A549 (cell line): ENCODE measurements at places on chromosomes 3 and 15. TPM values are rescaled to one million over a fixed set of nuclear protein-coding genes. Genes with fewer than 3 reads are reported as not detected.

DNA sequence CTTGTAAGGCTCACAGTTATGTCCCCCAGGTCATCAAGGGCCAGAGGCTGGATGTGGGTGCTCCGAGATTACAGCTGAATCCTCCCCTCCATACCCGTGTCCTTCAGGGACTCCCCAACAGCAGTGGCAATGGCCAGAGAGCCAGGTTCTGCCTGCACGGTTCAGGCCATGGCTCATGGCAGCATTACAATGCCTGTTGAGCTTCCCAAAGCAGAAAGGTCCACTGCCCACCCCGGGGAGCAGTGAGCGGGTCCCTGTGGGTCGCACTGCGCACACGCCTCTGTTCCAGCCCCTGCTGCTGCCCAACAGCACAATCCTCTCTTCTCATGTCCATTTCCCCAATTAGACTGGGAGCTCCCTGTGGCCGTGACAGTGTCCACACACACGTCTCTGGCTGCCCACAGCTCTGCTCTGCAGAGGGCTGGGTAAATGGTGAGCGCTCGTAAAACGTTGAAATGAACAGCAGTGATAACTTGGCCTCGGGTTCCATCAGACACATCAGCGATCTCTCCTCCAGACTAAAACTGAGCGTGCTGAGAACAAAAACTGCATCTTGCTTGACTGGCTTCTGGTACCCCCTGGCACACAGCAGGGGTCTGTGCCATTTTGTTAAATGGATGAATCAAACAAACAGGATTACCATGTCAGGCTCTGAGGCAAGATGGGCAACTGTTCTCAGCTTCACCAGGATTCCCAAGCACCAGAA is 80.4 kb downstream of the VGLL4 start:
- DNase-seq = no peak

SYNPR gene
- polyA plus RNA-seq = not detected in 3 replicates

DNA sequence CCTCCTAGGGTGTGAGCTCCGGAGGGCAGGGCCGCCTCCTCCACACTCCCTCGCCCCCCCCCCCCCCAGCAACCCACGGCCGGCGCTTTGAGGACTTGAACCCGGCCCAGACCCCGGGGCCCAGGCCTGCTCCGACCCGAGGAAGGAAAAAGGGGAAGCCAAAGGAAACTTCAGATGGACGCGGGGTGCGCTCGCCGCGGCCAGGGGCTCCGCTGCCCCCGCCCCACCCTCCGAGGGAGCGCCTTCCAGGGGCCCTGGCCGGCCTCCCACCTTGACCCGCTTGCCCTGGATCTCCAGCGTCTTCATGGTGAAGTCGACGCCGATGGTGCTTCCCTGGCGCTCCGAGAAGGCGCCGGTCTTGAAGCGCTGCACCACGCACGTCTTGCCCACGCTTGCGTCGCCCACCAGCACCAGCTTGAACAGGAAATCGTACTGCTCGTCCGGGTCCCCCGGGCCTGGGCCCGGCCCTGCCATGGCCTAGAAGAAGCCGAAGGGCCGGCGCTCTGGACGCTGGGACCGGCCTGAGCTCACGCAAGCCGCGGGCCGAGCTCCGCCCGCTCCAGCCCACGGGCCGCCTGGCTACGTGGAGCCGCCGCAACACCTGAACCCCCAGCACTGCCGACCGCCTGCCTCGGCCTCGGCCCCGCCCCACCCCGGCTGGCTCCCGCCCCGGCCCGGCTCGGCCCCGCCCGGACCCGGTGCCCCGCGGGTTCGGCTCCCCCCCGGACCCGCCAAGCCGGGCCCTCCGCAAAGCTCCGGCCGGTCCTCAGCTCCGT is 400 bp downstream of the RAB43 start:
- DNase-seq = no peak

- peak; percentile 43 for DNase-seq
Observed at GRCh38 chr3:111803123-111803593, 55.9 kb upstream of the PHLDB2 start.

CKMT1B gene
- 1.9 to 4.1 TPM (median 2.6 TPM) in 3 replicates for polyA plus RNA-seq

DNA sequence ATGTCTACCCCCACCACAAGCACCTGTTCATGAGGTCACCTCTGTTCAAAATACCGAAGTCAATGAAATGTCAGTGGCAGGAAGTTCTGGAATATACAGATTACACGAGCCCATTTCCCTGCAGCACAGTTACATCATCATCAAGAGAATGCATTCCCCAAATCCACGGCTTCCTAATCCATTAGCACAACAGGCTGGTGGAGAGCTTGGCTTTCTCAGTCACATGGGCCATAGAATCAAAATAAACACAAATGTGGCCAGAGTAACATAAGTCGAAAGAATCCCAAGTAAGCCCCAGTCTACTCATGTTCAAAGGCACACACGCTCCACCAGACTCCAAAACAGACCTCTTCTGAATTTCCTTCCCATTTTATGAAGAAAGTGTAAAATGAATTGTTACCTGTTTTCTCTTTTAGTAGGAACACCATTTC is 419.3 kb downstream of the MAGI1 start:
- DNase-seq = no peak

- no peak for DNase-seq
Observed at GRCh38 chr15:85026304-85027032, 44.8 kb downstream of the PDE8A start.

- no peak for DNase-seq
Observed at GRCh38 chr15:85495096-85495495, 114.7 kb downstream of the AKAP13 start.

DNA sequence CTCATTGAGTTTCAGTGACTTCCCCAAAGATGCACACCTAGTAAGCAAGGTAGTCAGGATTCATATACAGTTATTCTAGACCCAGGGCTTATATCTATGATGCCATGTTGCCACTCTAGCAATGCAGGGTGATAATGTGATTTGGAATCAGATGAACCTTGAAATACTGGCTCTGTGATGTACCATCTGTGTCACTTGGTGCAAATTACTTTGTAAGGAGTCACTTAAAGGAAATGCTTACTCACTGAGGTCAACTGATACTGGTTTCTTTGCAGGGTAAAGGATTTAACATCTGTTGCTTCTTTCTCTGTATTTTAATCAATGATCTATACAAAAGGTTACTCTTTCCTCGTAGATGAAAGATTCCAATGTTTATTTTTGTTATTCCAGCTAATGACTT is 10.8 kb downstream of the ASB14 start:
- DNase-seq = no peak

TERB2 gene
- polyA plus RNA-seq = not detected in 3 replicates

FRG2C gene
- polyA plus RNA-seq = not detected in 3 replicates

OGG1 gene
- 17.2 to 20.0 TPM (median 18.1 TPM) in 3 replicates for polyA plus RNA-seq

DNA sequence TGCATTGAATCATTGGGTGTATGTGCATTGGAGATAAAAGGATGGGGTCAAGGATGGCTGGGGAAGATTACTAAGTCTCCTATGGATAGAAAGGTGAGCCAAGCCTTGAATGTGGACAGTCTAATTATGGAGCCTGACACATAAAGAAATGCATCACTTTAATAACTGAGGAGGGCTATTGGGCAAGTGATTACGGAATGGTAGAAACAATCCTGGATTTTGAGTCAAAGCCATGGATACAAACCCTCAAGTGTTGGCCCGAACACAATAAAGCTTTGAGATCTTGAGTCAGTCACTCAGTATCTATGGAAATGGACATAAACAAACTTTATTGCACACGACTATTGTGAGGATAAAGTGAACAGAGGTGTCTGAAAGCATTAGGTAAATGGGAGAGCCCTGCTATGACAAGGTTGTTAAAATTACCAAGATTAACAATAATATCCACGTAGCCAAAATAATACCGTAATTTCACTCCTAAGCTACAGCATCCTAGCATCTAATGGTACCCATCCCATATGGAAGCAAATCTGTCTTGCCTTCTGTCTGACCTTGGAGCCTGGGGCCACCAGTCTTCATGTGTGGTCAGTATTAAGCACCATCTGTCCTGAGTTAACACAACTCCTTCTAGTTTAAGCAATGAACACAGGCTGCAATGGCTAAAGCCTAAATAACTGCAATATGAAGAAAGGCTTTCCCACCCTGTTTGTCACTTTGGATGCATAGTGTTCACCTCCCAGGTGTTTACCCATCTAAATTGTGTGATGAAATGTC is 136.9 kb upstream of the PRICKLE2 start:
- no peak for DNase-seq

DNA sequence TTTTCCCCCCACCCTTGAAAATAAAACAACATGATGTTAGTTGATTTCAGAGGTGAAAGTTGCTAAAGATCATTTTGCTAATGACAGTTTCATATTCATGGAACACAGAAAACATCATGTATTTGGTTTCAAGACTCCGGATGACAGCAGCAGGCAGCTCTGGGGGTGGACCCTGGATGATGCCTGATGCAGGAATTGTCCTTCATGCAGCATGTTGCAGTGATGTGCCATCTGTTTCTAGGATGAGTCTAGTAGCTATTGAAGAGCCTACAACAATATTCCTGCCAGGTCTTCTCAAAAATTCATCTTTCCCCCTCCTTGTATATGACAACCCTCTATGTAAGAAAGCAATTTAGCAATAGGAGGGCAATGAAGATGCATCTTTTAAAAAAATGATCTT is 108.3 kb downstream of the SV2B start:
- DNase-seq = no peak
